ENCODE measurements at places on chromosomes 7 and 10.

DNA sequence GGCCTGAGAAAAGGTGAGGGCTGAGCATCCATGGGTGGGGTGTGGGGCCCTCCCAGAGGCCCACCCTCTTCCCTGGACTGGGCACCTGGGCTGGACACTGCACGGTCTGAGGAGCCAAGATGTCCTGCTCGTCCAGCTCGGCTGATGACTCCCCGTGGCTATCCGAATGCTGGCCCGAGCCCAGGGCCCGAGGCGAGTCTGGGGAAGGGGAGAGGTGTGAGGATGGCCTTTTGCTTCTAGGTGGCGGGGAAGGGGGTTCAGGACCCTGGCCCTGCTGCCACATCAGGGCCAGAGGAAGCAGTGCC lies 7.1 kb downstream of the NACAD start:
- no peak for DNase-seq

DNA sequence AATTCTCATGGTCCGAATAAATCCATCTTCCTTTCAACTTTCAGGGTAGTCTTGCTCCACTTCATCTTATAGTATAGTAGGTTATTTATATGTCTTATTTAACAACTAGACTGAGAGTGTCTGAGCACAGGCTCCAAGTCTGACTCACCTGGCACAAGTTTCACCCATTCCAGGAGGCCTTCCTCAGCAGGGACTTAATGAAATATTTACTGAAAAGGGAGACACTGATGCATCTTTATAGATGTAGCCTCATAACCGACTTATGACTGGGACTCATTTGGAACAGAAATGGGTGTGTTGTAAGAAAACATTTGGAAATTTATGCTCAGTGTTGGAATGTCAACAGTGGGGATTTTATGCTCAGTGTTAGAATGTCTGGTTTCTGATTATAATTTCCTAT lies 59.9 kb downstream of the CH25H start:
- no peak for DNase-seq

DNA sequence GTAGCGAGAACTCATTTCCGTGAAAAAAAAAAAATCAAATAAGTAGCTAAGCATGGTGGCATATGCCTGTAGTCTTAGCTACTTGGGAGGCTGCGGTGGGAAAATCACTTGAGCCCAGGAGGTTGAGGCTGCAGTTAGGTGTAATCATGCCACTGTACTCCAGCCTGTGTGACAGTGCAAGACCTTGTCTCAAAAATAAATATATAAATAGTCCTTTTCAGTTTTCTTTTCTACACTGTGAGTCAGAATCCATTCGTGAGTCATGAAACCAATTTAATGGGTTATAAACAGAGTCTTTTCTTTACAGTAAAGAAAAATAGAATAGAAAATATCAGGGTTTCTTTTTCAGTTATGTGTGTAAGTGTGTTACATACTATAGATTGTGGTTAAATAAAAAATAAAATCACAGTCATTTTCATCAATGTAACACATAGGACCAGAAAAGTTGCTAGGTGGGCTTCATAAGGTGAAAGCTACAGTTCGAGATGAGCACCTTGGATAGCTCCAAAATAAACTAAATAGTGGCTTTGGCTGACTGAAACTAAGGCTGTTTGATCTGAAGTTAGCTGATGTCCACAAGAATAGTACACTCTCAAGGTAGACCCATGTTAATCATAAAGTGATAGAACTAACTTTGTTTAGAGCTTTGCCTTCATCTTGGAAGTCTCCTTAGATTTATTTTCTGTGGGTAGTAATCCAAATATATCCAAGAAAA lies 781.1 kb downstream of the GATA3 start:
- DNase-seq, result no peak

DNA sequence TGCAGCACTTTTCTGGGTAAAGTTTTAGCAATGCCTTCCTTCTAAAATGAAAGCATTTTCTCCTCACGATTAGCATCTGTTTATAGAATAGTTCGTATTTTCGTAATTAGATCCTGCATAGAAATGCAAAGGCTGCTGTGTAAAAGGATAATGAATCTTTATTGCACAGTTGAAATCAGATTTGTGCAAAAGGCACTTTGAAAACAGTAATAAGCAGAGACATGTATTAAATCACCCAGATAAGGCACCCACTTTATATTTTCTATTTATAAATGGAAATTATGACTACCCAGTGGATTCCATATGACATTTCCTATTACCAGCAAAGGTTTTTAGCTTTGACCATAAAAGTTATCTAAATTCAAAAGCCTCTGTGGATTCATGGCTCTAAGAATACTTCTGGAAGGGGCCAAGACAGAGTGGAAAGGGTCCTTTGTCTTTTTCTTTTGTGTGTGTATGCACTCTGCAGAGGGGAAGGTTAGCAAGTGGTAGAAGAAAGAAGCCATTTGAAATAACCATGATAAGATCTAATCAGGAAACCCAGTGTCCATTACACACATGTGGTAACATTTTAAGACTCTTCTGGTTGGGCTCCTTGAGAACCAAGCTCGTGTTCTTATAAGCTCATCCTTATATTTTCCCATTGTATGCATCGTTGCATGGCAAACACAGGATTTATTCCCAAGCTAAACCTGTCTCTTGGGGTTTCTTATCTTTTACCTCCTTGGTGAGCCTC lies 612.1 kb downstream of the AUTS2 start:
- no peak for DNase-seq

DNA sequence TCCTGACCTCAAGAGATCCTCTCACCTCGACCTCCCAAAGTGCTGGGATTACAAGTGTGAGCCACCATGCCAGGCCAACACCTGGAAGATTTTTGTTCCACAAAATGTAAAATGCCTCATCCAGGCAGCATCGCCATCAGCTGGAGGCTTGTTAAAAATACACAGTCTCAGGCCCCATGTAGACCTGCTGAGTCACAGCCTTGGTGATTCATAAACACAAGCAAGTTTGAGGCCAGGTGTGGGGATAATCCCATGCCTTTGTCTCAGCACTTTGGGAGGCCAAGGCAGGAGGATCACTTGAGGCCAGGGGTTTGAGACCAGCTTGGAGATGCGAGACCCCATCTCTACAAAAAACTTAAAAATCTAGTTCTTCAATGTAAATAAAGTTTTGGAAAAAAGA lies 49.1 kb upstream of the FOXK1 start:
- no peak for DNase-seq

GRCh38 chr10:18566177-18566576 lies 85.2 kb downstream of the NSUN6 start:
- no peak for DNase-seq

DNA sequence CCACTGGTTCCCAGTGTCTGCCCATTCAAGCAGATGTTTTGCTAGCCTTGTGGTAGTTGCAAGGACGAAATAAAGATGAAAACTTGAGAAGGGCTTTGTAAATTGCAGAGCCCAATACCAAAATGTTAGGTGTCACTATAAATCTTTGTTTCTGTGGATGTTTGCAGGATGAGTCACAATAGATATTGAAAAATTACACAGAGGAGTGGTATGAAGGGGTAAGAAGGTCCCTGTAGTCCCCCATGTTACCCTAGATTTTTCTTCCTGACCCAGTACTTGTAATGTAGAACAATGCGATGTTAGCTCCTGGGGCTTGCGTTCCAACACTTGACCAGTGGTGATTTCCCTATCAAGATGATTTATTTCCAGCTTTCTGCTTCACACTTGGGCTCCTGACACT lies 102.6 kb upstream of the LYZL1 start:
- no peak for DNase-seq

DNA sequence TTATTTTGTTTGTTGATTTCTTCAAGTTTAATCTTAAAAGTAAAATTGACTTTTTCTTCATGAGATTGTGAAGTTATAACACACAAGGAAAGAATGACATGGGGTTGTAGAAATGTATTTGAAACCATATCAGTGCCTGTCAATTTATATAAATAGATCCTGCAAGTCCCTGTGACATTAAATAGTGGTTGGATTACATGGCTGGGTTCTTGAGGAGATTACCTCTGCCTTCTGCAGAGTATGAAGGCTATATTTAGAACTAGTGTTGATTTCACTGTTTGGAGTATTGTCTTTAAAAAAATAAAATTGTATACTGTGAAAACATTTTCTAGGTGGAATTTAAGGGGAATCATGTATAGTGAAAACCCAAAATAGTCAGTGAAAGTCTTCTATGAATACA lies 385.8 kb upstream of the SMIM30 start:
- DNase-seq, result no peak

- no peak for DNase-seq
Measured at GRCh38 chr10:3749600-3749999, 35.4 kb downstream of the KLF6 start.

DNA sequence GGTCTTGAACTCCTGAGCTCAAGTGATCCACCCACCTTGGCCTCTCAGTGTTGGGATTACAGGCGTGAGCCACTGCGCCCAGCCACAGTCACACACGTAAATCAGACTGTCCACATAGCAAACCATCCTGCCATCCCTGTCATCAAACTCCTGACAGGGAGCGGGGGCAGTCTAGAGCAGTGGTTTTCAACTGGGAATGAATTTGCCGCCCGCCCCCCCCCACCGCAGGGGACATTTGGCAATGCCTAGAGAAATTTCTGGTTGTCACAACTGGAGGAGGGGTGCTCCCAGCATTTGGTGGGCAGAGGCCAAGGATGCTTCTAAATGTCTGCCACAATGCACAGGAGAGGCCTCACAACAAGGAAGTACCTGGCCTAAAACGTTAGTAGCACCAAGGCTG lies 24.1 kb downstream of the CAMK2G start:
- no peak for DNase-seq

- no peak for DNase-seq
Measured at GRCh38 chr10:132634241-132634946, 96.8 kb downstream of the INPP5A start.

DNA sequence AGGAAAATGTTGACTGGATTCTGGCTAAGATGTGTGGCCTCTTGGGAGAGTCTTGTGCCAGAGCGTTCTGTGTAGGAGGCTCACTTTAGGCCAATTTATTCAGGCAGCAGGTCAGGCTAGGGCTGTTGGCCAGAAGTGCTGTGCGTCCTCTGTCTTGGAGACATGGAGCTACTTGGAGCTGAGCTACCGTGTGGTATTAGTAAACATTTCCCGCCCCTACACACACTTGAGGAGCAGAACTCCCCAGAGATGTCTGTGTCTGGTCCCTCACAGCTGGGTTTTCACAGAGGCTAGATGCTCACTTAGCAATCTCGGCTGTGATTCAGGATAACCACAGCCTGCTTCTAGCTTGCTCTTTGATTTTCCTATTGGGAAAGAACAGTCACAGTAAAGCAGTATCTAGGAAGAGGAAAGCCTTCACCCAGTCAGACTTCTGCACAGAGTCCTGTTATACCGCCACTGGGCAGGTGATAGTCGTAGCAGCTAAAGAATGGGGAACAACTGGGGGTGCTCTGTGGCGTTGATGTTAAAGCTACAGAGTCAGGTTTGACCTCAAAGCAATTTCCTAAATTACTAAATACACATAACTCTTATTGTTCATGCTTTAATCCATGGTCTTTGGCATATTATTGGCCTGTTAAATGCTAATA lies 86.7 kb downstream of the MDFIC start:
- no peak for DNase-seq

- DNase-seq, result no peak
Measured at GRCh38 chr10:34406463-34407323, 408.4 kb downstream of the PARD3 start.

- no peak for DNase-seq
Measured at GRCh38 chr7:136969761-136970160, 101.3 kb downstream of the CHRM2 start.

- DNase-seq, result no peak
Measured at GRCh38 chr10:132977807-132978206, 35.4 kb upstream of the CFAP46 start.

DNA sequence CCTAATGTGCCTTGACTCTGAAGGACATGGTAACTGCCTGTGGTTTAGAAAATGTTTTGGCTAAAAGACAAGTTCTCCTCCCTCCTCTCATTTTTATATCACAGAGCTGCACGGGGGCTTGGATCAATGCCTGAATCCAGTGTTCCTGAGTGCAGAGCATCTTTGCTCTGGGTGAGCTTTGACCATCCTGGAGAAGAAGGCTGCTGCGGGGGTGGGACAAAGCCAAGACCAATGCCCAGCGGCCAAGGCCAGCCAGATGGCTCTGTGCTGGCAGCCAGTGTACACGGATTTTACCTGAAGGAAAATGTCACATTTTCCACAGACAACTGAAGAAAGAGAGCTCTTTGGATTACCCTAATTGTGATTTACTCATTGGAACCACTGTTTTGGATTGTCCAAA lies 102.0 kb upstream of the TARP start:
- DNase-seq, result no peak

DNA sequence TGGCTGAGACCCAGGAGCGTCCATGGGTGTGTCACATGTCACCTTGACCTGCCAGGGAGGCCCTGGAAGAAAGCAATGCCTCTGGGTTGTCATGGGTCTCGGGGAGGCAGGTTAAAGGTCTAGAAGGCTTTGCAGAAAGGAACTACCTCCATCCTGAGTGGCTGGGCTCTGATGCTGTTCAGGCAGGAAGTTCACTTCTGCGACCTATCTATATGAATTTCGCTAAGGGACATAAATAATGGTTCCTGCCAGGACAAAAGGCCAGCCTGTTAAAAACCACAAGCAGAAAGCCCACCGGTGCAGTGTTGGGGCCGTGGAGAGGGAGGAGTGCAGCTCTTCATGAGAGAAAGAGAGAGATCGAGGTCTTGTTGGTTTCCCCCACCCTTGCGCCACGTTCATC lies 182.9 kb downstream of the PTPN20 start:
- DNase-seq, result no peak

DNA sequence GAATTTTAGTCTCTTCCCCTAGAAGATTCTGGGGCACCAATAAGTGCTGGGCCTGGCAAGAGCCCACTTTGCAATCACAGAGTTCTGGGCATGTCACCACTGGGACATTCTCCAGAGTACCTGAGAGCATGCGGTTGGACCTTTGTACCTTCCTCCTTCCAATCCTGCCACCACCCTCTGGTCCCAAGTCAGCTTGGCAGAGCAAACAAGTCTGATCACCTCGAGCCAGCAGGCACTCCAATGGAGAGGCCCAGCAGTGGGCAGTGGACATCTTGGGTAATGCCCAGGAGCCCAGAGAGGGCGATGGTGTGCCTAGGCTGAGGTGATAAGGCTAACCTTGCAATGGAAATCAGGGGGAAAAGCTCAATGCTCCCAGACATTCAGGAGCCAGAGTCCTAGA lies 43.4 kb downstream of the SH3PXD2A start:
- no peak for DNase-seq

- no peak for DNase-seq
Measured at GRCh38 chr10:114899982-114900381, 38.0 kb upstream of the TRUB1 start.

DNA sequence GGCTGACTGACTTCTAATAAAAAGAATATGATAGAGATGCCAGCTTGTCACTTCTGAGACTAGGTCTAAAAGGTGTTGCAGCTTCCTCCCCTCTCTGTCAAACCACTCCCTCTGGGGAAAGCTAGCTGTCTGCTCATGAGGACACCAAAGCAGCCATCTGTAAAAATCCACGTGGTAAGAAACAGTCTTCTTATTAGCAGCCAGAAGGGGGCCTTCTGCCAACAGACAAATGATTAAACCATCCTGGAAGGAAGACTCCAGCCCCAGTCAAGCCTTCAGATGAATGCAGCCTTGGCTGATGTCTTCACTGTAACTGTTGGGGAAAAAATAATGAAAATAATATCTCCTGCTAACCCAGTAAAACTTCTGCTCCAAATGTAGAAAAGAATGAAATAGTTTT lies 41.9 kb upstream of the DAGLB start:
- DNase-seq, result no peak
